ENCODE measurements at places on chromosomes 2 and 18.
A peak's percentile ranks its signal among the peaks of the same experiment; 100 is the strongest.

GRCh38 chr2:121699421-121700333 is 37.0 kb downstream of the NIFK start:
- DNase-seq = peak; percentile 87

DNA sequence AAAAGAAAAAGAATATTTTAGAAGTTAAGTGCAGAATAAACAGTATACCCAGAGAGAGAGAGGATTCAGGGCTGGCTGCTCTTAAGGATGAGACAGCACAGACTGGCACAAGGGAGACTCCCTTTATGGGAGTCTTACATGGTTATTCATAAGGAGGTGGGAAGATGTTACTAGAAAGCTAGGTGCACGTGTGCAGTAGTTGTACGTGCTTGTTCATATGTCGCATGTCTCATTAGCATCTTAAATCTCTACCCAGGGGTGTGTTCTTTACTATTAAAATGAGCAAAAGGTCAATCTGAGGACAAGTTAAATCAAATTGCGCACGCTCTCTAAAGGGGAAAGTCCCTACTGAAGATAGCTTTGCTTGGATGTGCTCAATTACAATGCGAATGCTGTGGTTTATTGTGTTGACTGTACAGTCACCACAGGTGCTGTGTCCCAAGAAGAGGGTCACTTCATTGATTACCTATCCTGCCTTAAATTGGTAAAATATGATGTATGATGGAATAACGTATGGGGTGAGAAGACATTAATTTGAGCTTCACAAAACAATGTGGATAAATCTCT is 368.0 kb upstream of the SPHKAP start:
- DNase-seq = no peak

DNA sequence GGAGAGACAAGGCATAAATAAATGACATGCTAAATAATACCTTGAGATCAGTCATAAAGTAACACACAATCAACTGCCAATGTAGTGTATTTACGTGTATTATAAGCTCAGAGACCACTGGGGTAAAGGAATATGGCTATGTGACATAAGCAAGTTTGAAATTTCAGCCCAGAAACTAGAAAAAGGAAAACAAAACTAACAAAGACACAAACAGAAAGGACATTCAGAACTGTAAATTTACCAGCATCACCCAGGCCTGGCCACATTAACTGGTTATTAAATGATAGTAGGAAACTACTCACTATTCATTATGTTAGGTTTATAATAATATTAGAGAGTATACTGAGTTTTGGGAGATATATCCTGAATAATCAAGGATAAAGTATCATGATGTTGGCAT is 98.8 kb downstream of the METTL8 start:
- no peak for DNase-seq

DNA sequence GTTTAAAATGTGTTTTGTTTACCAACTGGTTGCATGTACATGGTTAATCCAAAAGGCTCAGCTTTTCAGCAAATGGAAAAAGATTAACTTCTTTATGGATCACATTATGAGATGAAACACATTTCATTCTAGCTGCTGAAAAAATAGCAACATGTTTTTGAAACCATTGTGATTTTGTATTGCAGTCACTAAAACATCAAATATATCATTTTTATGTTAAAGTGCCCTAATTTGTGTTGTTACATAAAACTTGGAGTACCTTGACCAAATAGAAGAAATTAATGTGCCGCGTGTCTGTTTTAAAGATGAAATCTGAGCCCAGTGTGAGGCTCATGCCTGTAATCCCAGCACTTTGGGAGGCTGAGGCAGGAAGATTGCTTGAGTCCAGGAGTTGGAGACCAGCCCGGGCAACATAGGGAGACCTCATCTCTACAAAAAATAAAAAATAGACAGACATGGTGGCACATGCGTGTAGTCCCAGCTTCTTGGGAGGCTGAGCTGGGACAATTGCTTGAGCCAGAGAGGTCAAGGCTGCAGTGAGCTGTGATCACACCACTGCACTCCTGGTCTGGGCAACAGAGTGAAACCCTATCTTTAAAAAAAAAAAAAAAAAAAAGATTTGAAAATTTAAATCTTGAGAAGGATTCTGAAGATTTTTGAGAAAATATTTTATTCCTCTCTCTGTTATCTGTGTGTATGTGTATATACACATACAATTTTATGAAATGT is 96.6 kb downstream of the FMNL2 start:
- no peak for DNase-seq

DNA sequence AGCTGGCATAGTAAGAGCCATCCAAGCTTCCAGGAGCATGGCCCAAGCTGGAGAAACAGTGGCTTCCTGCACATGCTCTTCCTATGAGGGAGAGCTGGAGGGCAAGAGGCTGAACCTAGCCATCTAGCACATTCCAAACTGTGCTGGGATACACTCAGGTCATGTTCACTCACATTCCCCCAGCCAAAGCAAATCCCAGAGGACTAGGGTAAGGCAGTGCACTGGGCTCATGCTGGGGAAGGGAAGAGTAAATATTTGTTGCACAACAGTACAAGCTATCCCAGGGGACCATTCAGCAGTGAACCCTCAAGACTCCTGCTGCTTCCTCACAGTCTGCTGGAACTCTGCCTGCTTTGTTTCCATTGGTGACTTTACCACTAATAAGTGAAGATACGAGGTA is 20.7 kb upstream of the GYPC start:
- DNase-seq = no peak

DNA sequence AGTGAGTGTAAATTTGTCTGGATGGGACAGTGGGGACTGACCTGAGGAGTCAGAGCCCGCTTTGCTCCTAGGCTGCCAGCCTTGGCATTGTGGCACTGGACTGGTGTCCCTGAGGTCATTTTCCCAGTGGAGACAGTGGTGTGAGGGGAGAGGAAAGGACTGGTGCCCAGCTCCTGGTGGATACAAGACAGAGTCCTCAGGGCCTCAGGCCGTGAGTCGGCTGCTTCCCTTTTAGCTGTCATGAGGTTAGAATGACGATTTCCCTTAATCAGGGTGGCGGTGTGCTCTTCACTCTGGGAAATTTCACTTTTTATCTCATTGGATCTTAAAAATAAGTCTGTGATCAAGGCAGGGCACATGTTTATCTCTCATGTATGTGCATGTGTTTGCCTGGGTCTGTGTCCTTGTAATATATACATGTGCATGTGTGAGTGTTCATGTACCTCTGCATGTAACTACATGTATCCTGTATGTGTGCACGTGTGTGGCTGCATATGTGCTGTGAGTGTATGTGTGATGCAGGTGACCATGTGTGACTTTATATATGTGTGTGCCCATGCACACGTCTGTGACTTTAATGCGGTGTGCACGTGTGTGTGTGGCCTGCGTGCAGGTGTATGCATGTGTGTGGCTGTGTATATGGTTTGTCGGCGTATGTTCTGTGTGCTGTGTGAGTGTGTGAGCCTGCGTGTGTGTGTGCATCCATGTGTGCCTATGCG is 55.7 kb downstream of the GLI2 start:
- DNase-seq = no peak

DNA sequence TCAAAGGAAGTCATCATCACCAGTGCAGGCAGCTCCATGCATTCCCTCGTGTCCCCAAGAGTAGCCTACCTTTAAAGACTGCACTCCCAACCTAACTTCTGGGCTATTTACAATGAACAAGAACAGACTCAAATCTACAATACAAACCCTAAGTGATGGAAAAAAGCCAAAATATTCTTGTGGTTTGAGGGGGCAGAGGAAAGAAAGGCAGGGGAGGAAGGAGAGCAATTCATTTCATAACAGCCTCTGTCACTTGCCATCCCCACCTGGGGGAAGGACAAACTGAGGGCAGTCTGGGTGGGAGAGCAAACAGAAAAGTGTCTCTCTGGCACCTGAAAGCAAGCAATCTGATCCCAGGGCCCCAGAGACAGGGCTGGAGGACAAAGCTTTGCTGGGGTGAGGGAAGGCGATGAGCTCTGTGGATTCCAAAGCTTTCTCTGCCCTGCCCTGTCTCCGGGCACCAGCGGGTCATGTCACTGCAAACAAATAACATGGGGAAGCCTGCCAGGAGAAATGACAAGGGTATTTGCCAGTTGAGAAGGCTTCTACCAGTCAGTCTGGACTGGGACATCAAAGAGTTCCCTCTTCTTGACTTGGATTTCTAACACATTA is 528.0 kb upstream of the TNP1 start:
- no peak for DNase-seq

- no peak for DNase-seq
These were observed 96.2 kb upstream of the PDE1A start for GRCh38 chr2:182522972-182523473.

GRCh38 chr2:65511306-65511705 is 78.9 kb upstream of the SPRED2 start:
- DNase-seq = no peak

Data from Daoy (cell line).